Nucleus accumbens (tissue), 56 donors: ENCODE measurements at places on chromosomes 13 and 19.

- no peak for DNase-seq
Observed at GRCh38 chr19:42548552-42548951, 20.3 kb upstream of the CEACAM1 start.

- DNase-seq: no peak
Observed at GRCh38 chr19:46678110-46678732, 17.2 kb upstream of the DACT3 start.

DNA sequence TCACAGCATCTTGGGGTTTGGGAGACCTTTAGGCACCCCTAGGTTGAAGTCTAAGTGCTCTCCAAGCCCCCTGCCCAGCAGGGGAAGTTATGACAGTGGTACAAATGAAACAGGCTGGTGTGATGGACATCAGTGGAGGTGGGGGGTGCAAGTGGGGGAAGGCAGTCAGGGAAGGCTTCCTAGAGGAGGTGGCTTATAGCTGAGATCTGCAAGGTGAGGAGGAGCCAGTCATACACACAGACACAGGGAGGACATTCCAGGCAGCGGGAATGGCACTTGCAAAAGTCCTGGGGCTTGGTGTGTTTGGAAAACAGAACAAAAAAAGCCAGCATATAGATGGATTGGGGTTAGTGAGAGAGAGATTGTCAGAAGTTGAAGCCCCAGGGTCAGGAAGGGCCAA, 11.6 kb downstream of the HSH2D start:
- no peak for DNase-seq

DNA sequence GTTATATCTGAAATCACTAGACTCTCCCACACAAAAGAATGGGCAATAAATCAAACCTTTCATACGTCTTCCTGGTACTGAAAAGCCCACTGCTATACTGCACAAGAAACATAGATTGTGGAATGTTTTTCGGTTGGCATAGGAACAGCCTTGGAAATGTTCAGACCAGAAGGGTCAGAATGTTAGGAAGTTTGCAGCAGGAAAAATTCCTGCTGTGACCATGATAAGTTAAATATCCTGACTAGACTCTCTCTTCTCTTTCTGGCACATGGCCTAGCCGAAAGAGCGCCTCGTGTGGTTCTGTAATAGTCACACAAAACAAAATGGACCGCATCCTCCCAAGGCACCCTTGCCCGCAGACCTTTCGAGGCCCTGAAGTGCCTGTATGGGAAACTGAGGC, 427.2 kb downstream of the COG6 start:
- DNase-seq: no peak

- peak; percentile 21 for DNase-seq
Observed at GRCh38 chr13:32314271-32315237, 609 bp downstream of the ZAR1L start.

GRCh38 chr13:59643364-59643841, 520.3 kb downstream of the DIAPH3 start:
- DNase-seq: no peak

- DNase-seq: no peak
Observed at GRCh38 chr13:30796631-30797601, 61.6 kb downstream of the ALOX5AP start.

GRCh38 chr13:99179460-99179859, 21.2 kb upstream of the UBAC2 start:
- DNase-seq: no peak

- DNase-seq: no peak
Observed at GRCh38 chr19:19179548-19180441, 9.7 kb upstream of the MEF2B start.

- DNase-seq: no peak
Observed at GRCh38 chr13:59546178-59546577, 617.5 kb downstream of the DIAPH3 start.

GRCh38 chr13:102466610-102467190, 64.9 kb upstream of the FGF14 start:
- DNase-seq: no peak

- no peak for DNase-seq
Observed at GRCh38 chr13:101916108-101916774, 463.8 kb downstream of the ITGBL1 start.

- no peak for DNase-seq
Observed at GRCh38 chr13:44921246-44921877, 67.9 kb downstream of the NUFIP1 start.

GRCh38 chr13:98974053-98974452, 3.8 kb downstream of the DOCK9 start:
- DNase-seq: no peak
